ENCODE measurements at places on chromosomes 3 and 15.

GRCh38 chr15:43440721-43441281 lies 52.2 kb downstream of the TP53BP1 start:
- DNase-seq: peak; percentile 5

DNA sequence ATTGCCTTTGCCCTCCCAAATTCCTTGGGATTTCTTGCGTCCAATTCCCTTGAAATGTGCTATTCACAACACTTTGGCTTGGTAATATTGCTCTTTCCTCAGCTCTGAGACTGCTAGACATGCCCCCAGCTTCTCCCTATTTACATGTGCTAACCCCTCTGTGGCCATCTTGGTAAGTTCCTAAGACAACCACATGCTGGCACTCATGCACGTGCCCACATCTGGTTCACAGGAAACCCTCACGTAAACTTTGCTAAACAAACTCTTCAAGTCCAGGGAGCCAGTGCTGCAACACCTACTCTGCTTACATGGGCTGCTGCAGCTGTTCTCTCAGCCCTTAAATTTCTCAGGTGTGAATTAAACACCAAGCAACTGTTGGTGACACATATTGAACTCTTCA lies 121.8 kb downstream of the ADAMTSL3 start:
- no peak for DNase-seq

DNA sequence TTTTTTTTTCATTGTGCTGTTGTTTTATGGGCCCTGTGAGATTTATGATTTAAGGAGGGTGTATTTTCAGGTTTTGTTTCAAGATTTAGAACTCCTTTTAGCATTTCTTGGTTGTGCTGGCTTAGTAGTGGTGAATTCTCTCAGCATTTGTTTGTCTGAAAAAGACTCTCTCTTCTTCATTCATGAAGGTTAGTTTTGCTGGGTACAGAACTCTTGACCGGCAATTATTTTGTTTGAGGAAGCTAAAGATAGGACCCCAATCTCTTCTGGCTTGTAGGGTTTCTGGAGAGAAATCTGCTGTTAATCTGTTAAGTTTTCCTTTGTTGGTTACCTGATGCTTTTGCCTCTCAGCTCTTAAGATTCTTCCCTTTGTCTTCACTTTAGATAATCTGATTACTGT lies 46.9 kb downstream of the LYSMD4 start:
- no peak for DNase-seq

- DNase-seq: peak; percentile 22
Observed at GRCh38 chr15:55742927-55743728, at the start of gene PRTG. PRTG (minus strand) TSS chr15:55743152; CDS start chr15:55742931, 221 bp downstream.

DNA sequence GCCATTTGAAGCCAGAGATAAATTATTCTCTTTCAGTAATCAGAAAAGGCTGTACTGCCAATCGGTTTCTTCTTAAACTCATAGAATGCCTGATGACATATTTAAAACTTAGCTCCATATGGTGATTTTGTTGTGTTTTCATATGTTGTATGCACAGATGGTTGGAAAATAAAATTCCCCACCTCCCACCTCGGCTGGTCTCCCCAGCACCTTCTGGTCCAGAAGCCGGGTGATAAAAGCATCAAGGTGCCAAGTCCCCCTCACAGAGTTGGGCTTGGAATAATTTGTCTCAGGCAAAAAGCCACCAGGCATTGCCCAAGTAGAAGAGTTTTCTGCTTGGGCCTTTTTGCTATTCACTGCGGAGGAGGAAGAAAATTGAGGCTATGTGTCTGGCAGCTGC lies 18.4 kb downstream of the LARS2 start:
- no peak for DNase-seq

DNA sequence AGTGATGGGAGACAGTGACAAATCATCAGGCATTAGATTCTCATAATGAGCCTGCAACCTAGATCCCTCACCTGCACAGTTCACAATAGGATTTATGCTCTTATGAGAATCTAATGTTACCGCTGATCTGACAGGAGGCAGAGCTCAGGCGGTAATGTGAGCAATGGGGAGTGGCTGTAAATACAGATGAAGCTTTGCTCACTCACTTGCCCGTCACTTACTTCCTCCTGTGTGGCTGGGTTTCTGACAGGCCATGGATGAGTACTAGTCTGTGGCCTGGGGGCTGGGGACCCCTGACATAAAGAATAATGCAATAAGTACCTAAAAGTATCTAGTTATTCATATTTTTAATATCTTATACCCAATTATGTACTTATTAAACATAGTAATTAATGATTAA lies 15.6 kb downstream of the IQCB1 start:
- DNase-seq: no peak

- no peak for DNase-seq
Observed at GRCh38 chr15:74621936-74622335, 6.3 kb downstream of the CLK3 start.

GRCh38 chr3:161854232-161854771 lies 357.7 kb downstream of the OTOL1 start:
- DNase-seq: no peak

Measured in thoracic aorta (tissue), 2 donors.